ENCODE measurements at places on chromosomes 11 and 22.
A peak's percentile ranks its signal among the peaks of the same experiment; 100 is the strongest.

GRCh38 chr11:43785318-43785717, 95.3 kb upstream of the ALKBH3 start:
- no peak for DNase-seq

GRCh38 chr11:19772480-19772879, 59.8 kb downstream of the NAV2 start:
- no peak for DNase-seq

DNA sequence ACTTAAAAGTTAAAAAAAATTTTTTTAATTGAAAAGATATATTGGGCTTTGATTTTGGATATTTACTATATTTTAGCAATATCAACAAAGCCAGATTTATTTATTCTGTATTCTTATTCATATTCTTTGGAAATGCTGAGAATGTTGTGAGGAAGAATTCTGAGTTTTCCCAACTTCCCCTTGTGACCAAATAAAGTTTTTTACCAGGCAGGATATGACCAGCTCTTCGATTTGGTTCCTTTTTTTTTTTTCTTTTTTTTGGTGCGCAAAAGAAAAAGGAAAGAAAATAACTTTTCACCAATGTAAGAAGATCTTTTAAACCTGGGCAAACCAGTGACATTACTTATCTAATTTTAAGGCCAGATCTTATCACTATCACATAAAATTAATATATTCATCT, 12.9 kb downstream of the TCP11L1 start:
- no peak for DNase-seq

- DNase-seq, result no peak
These were observed 1334.0 kb downstream of the TBC1D22A start for GRCh38 chr22:48096411-48096810.

- no peak for DNase-seq
These were observed 7.0 kb downstream of the SERPING1 start for GRCh38 chr11:57604296-57605027.

DNA sequence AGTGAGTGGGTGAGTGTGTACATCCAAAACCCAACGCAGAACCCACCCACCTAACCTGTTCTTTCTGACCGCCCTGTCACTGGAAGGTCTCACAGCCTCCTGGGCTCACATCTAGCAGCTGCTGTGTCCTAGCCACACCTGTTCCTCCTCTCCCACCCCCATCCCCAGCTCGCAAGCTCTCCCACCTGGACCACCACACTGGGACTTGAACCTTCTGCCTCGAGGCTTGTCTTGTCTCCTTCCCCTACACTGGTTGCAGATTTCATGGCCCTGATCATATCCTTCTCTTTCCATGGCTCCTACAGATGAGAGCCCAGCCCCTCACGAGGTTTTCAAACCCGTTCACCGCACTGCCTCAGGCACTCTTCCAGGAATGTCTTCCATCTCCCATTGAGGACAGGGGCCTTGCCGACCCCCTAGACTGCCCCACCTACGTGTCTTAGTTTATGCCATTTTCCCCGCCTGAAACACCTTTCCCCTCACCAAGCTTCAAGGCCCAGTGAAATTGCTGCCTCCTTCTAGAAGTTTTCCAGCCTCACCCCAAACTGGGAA, 6.7 kb downstream of the IFITM10 start:
- no peak for DNase-seq

DNA sequence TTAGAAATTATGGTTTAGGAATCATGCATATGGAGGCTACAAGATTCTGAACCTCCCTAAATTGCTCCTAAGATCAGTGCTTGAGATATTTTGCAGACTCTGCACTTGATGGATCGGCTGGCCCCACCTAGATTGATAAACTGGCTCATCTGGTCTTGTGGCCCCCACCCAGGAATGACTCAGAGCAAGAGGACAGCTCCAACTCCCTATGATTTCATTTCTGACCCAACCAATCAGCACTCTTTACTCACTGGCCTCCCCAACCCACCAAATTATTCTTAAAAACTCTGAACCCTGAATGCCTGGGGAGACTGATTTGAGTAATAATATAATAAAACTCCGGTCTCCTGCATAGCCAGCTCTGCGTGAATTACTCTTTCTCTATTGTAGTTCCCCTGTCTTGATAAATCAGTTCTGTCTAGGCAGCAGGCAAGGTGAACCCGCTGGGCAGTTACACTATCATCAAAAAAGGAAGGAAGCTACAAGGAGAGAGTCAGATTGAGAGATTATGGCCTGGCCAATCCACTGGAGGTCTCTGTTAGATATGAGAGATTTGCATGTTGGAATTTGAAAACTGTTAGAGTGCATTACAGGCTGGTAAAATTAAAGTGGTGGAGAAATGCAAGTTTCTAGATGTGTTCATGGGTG, 245.8 kb downstream of the CSNK2A3 start:
- no peak for DNase-seq

- DNase-seq, result peak; percentile 89
These were observed at the start of gene CTSD for GRCh38 chr11:1763796-1764661. Gene CTSD (minus strand): TSS chr11:1763927. CDS start chr11:1763859, 68 bp downstream.

DNA sequence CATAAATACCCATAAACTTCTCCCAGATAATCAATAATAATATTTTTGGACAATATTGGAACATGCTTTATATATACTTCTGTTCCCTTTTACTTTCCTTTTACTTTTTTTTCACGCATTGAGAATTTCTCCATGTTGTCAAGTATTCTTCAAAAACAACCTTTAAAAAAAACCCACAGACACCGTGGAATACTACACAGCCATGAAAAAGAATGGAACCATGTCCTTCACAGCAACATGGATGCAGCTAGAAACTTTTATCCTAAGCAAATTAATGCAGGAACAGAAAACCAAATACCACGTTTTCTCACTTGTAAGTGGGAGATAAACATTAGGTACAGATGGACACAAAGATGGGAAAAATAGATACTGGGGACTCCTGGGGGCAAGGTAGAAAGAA, 854.7 kb downstream of the TBC1D22A start:
- DNase-seq, result no peak

DNA sequence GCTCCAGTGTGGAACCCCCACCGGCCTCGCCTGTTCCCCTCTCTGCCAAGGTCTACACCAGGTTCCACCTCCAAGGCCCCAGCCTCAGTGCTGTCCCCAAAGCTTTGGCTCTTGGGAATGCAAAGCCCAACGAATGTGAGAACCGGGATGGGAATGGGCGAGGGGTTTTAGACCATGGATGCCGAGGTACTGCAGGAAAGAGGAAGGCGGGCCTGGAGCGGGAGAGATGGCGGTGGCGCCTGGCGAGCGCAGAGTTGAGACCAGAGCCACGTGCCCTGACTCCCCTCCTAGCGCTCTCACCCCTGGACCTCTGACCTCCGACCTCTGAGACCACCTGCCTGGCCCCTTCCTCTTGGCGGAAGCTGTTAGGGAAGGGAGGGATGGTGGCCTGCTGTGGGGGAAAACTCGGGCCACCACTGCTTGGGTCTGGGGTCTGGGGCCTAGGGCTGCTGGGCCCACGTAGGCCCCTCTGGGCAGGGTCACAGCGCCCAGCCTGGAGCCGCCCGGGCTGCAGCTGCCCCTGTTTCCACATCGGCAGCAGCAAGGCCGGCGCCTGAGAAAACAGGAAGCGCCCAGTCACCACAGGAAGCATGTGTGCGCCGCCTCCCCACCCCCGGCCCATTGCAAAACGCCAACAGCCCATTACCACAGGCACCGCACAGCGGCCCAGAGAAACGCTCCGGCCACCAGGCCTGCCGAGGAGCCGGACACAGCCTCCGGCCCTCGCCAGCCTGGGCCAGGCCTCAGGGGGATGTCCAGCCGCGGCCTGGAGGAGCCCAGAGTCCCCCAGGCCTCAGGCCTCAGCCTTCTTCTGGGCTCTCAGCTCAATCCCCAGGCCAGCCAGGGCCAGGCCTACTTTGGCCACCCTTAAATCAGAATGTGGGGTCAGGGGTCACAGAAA, 13.8 kb upstream of the SLC39A13 start:
- no peak for DNase-seq

GRCh38 chr22:47337161-47337621, 574.7 kb downstream of the TBC1D22A start:
- peak; percentile 69 for DNase-seq

All from COLO829 (cell line).